ENCODE measurements at places on chromosomes 5 and 9.

DNA sequence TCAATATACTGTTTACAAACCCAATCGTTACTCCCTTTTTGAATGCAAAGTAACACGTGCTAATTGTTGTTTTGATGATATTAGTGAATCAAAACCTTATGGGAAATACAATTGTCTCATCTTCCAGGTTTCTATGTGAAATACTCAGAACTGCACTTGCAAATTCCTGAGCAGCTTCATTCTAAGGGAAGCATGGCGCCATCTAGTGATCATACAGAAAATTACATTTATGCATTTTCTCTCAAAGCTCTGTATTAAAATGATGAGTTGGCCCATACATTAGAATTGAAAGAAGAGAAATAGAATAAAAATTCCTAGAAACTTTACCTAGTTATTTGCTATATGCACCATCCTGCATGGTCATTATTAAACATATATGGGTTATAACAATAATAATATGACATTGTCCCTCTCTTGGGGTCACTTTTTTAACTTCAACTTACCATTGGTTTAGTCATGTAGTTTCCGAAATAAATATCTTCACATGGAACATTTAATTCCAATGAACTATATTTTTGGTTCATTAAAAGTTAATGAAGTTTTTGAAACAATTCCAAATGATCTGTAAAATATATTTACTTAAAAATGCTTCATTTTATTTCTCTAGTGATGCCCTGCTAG is 220.0 kb downstream of the PDE4D start:
- no peak for DNase-seq

GRCh38 chr5:171246231-171246630 is 62.8 kb upstream of the TLX3 start:
- no peak for DNase-seq

DNA sequence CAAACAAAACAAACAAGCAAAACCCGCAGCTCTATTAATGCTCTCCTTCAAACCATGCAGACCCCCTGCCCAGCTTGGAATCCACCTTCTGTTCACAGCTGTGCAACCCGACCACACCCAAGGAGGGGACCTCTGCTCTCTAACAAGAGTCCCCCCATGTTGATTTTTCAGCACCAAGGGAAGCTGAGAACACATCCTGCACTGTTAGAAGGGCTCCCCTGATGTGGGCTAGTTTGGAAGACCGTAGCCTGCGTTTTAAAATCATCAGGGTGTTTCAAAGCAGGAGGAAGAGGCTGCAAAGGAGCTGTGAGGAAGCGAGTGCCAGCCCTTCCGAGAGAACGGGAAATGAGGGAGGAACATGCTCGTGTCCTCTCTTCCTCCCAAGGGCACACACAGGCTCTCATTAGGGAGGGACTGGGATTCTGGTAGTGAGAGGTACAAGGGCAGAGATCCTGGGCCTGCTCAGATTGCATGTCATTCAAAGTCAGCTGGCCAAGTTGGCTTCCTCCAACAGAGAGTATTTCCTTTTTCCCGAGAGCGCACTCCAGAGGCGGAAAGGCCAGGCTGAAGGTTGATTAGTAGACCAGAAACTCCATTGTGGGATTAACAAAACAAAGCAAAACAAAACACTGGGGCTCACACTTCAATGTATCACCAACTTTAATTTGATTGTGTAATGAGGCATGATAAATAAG is 185.9 kb downstream of the SEMA6A start:
- no peak for DNase-seq

DNA sequence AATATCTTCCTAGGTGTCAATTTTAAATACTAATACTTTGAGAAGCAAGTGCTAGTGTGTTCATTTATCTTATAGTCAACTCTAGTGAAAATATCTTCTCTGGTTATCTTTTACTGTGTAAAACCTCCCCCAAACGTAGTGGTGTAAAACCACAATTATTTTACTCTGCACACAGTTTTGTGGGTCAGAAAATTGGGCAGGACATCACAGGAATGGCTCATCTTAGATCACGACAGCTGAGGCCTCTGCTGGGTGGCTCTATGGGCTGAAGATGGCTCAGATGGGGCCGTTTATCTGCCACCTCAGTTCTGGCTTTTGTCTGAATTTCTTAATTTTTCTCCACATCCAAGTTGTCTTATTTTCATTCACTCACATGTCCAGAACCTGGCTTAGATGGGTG is 457.2 kb upstream of the ACTBL2 start:
- no peak for DNase-seq

GRCh38 chr9:112535301-112535700 is 48.7 kb downstream of the KIAA1958 start:
- DNase-seq, result no peak

DNA sequence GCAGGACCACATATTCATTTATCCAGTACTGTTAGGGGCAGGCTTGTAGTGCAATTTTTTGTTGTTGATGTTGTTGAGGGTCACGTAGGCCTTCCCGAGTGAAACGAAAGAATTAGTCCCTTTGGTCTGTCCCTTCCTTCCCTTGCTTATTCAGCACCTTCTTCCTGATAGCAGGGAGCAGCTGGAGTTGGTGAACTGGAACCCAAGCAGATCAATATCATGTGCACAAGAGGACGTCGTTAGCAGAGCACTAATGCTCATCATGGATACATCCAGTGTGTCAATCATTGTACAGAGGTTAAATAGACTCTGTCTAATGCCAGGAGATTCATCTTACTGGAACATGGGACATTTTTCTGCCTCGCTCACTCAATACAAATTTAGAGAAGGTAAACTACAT is 33.0 kb upstream of the MAP1B start:
- no peak for DNase-seq

- DNase-seq, result no peak
Observed at GRCh38 chr9:123550012-123550411, 194.0 kb downstream of the CRB2 start.

GRCh38 chr5:171363846-171364245 is 23.8 kb upstream of the NPM1 start:
- DNase-seq, result no peak

GRCh38 chr5:93572608-93573353 is 8.2 kb downstream of the NR2F1-AS1 start:
- no peak for DNase-seq

DNA sequence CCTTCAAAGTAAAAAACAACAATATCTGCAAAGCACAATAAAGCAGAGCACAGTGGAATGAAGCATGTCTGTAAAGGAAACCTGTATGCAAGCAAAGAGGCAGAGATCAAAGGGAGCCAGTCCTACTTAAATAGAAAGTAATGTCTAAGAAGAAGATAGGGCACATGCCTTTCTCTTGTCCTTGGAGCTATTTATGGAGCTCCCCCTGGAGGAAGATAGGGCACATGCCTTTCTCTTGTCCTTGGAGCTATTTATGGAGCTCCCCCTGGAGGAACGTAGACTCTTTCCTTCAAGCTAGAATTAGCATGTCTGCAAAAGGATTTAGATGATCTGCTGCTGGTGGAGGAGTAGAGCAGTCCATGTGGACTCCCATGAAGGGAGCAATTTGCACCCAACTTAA is 168.1 kb upstream of the RASEF start:
- no peak for DNase-seq

DNA sequence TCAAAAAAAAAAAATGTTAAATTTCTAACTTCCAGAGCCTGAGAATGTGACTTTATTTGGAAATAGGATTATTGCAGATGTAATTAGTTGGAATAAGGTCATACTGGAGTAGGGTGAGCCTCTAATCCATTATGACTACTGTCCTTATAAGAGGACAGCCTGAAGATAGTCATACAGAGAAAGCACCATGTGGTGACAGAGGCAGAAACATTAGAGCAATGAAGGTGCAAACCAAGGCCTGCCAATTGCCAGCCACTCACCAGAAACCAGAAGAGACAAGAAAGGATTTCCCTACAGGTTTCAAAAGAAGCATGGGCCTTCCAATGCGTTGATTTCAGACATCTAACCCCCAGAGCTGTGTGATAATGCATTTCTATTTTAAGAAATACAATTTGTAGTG is 659.2 kb upstream of the CHD1 start:
- no peak for DNase-seq

DNA sequence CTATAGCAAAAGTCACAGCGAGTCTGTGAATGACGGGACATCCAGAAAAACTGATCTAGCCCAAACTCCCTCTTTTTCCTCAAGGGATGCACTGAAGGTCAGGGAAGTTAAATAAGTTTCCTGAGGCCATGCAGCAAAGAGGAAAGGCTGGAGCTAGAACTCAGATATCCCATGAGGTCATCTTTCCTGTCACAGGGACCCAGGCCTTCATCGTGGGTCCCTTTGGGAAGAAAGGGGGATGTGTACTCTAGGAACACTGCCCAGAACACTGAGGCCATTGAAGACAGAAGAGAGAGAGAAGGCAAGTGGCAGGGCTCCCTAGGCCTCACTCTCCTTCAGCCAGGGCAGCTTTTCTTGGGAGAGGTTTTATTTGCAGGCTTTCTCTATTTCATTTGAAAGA is 182.0 kb downstream of the EBF1 start:
- DNase-seq, result no peak

- DNase-seq, result no peak
Observed at GRCh38 chr9:38641985-38642864, 21.8 kb upstream of the ANKRD18A start.

DNA sequence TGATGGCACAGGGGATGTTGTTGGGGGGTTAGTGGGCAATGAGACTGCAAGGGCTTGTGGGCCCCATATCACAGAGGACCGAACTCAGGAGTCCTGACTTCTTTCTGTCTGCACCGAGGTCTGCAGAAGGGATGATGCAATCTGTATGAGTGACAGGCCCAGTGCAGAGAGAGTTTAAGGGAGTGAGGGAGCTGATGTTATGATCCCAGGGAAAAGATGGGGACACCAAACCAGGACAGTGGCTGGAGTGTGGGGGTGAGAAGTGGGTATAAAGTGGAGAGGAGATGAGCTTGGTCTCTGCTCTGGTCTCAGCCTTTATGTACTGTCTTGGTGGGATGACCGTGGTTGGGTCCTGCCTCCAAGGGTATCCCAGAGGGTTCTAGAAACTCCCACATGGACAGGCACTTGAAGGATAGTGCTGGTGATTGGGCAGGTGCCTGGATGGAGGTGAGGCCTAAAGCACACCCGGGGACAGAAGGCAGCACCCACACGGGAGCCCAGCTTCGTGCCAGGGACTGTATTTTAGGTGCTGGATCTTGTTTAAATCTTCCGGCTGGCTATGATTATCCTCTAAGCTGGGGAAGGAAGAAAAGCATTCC is 21.9 kb downstream of the GSN start:
- DNase-seq, result no peak

- DNase-seq, result no peak
Observed at GRCh38 chr9:138053321-138053868, 175.8 kb downstream of the CACNA1B start.

- no peak for DNase-seq
Observed at GRCh38 chr5:149887622-149888183, 56.9 kb downstream of the PDE6A start.

- no peak for DNase-seq
Observed at GRCh38 chr5:92484484-92484883, 1096.5 kb downstream of the NR2F1-AS1 start.

DNA sequence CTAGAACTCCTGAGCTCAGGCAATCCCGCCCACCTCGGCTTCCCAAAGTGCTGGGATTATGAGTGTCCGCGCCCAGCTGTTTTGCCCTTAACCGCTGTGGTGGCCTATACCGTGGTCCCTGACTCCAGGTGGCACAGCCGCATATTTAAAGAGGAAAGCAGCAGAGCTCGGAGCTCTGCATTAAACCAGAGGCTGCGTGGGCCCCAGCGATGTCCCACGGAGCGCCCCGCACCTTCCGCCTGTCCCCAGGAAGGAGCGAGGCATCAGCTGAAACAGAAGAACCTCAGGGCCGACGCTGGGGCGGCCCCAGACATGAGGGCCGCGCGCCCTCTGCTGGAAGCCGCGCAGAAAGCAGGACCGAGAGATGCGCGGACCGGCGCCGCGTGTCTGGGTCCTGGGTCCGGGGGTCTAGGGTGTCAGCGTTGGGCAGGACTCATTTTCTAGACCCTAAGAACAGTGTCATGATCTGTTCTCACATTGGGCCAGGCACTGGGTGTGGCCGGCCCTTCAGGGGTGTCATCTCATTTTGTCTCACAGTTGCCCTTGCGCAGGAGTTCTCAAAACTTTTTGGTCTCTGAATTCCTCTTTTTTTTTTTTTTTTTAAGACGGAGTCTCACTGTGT is 37.7 kb downstream of the LAMC3 start:
- DNase-seq, result peak; percentile 54

GRCh38 chr9:97039514-97039860 is 545 bp upstream of the CTSV start:
- no peak for DNase-seq

DNA sequence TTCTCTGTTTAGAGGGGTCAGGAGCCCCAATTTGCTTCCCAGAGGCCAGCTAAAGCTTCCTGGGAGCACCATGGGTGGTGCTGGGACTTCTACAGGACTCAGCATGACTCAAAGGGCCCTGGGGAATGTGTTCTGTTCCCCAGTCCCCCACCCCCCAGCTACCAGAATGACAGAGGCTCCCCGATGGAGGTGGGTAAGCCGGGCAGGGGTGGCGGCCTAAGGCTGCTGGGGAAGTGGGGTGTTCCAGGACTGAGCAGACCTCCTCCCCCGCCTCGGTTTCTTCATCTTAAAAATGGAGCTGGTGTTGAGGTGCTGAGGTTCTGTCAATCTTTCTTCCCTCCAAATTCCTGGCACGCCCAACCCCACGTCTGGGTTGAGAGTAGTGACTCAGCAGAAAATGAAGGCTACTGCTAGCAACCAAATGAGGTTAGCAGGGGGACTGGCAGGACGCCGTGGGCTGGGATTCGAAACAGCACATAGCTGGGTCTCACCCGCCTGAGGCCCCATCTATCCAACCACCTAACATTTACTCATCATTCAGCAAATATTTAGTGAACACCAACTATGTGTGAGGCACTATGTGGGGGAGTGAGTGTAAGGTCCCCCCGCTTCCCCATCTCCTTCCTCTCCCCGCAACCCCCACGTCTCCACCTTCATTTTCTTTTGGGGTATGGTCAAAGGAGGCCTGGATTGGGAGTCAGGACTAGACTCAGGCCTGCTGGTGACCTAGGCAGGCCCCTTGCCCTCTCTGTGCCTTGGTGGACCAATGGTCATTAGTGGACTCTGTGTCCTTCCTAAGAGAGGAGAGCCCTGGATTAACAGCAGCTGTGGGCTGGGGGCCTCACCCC is 50.2 kb downstream of the C9orf50 start:
- no peak for DNase-seq

DNA sequence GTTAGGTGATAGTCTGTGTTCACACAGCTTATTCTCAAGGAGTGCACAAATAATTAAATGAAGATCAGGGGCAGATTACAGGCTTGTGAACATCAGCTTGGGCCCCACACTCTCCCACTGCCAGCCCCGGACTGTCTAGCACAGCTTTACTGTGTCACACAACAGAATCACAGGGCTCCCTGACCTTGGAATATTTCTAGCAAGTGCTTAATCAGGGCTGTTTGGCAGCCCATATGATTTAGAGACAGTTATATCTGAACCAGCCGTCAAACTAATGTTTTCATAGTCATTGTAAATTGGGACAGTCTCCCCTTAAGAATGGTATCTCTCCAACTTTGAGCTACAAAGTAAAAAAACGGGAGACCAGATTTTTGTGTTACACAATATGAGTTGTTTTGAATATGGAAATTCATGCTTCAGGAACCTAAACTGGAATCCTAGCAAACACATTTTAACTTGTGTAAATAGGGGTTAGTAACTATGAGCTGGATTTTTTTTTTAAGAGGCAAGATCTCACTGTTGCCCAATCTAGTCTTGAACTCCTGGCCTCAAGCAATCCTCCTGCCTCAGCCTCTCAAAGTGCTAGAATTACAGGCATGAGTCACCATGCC is 517.6 kb downstream of the BNC2 start:
- no peak for DNase-seq

Data from stimulated activated CD8-positive, alpha-beta memory T cell treated with anti-CD3 and anti-CD28 coated beads, Interleukin-15, amount 100 ng/mL, for 24 hours (primary cell).